ENCODE measurements at places on chromosomes 6 and 20.

GRCh38 chr6:124812067-124812466, 150.2 kb upstream of the RNF217 start:
- DNase-seq: no peak

- no peak for DNase-seq
These were observed 49.7 kb upstream of the ENPP4 start for GRCh38 chr6:46080111-46080510.

DNA sequence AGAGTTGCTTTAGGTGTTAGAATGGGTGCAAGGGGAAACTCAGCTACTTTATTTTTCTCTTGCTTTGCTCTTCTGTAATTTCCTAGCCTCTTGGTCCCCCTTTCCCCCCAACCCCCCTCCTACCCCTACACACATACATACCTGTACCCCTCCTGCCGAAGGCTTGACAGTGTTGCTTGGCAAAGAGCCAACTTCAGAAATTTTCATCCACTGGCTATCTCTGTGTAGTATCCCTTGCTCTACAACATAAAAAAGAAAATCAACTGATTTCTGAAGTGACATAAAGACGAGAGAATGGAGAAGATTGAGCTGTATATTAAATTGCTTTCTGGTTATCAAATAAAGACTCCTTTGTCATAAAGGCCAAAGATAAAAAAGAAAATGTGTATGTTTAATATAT, 498.1 kb upstream of the SOX4 start:
- no peak for DNase-seq

GRCh38 chr20:13455713-13456112, 183.0 kb downstream of the TASP1 start:
- DNase-seq: no peak

DNA sequence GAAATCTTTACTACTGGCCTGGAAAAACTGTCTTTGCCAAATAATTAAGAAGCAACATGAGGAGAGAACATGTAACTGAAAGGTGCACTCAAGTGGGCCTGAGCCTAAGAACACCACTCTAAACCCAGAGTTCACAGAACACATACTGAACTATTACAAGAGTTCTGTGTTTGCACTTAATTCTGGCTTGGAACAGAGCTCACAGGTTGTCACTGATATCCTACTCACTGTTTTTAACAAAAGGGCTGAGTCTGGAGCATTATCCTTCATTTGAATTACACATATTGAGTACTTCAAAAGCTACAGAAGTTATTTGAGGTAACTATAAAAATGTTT, 164.7 kb downstream of the OGFRL1 start:
- no peak for DNase-seq

All from stimulated activated CD4-positive, alpha-beta T cell treated with anti-CD3 and anti-CD28 coated beads, Interleukin-2, amount 100 ng/mL, for 48 hours (primary cell).